ENCODE measurements at places on chromosomes 7 and 10. TPM values are rescaled to one million over a fixed set of nuclear protein-coding genes. Genes with fewer than 3 reads are reported as not detected.

The ITPRID1 gene
- total RNA-seq, result not detected

The OR6V1 gene
- not detected for total RNA-seq

The PPP1R17 gene
- total RNA-seq, result not detected

The HTRA1 gene
- 34.9 TPM for total RNA-seq

The TMEM26 gene
- total RNA-seq, result 0.18 TPM

The IRF5 gene
- 0.36 TPM for total RNA-seq

The TMEM273 gene
- not detected for total RNA-seq

The HOXA2 gene
- total RNA-seq, result not detected

The CALCR gene
- 5.4 TPM for total RNA-seq

The RGS10 gene
- total RNA-seq, result 40.1 TPM

The LMBR1 gene
- 49.2 TPM for total RNA-seq

The C7orf57 gene
- not detected for total RNA-seq

The CABCOCO1 gene
- total RNA-seq, result 0.23 TPM

DNA sequence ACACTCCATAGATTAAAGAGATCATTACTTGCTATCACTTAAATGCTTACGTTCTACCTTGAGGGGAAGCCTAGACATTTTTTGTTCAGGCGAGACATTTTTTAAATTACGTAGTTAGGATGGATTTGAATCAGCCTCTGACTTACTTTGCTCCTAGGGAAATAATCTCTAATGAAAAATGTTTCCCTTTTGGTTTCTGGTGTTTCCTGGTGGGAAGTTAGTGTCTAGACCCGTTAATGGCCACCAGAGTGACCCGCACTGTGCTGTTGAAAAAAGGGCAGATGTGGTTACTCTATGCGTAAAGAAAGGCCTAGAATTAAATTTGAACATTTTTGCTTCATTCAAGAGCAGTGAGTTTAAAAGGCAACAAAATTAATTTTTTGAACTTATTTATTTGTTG, 3.8 kb downstream of the ZNF365 start:
- DNase-seq, result no peak

DNA sequence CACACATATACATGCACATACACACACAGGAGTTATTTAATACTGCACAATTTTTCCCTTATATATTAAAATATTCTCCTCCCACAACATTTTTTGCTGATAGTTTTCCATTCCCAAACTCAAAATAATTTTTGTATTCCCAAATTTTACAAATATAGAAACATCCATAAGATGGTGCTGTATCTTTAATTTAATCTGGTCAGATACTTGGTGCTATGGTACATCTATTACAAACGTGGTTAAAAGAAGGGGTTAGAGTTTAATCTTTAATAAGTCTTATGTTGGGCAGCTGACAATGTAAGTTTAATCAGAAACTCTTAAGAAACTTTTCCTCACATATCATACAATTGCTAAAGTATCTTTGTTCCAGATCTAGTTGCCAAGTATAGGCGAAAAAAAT, 10.2 kb upstream of the CADPS2 start:
- DNase-seq, result no peak

GRCh38 chr10:106978756-106979155, 185.8 kb downstream of the SORCS1 start:
- DNase-seq, result no peak

GRCh38 chr10:88157981-88158465, 294.6 kb downstream of the PTEN start:
- peak; percentile 92 for DNase-seq

DNA sequence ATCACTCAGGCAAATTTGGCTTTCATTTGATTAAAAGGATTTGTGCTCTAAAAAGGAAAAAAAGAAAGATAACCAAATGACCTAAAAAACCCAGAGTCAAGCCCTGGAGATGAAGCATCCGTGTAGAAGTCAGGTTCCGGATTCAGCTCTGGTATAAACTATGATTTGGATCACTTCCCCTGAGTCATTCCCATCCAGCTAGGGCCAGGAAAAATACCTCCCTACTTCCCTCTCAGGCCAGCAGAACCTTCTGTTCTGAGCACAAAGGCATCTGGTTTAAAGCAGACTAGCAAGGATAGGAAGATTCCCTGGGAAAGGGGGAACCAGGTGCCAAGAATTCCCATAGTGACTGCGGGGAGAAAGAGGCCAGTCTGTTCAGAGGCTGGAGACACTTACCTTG, 25.7 kb upstream of the NDST2 start:
- peak; percentile 44 for DNase-seq

DNA sequence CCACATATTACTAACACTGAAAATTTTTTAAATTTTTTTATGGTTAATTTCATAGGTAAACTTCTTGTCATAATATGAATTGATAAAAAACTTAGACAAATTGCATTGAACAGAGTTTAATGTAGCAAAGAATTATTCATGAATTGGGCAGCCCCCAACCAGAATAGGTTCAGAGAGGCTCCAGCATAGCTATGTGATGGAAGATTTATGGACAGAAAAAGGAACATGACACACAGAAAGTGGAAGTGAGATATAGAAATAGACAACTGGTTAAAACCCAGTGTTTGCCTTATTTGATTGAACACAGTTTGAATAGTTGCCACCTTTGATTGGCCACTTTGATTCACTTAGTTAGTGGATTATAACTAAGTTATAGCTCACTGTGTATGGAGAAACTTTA, 87.2 kb downstream of the AHR start:
- DNase-seq, result no peak

DNA sequence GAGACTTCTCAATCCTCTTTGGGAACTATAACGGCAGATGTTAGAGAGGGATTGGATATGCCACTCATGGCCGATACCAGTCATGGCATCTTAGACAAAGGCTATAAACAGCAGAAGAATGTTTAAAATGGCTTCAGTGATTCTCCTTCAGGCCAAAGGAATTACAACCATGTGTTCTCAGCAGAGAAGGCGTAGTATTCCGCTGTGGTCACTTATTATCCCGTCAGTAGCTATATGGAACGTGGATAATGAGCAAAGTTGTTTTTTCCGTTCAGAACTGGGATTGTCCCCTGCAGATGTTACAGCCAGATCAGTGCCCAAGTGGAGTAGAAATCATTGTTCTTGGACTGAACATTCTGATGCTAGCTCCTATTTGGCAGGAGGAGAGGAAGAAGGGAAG, 43.1 kb downstream of the TEX36 start:
- no peak for DNase-seq

GRCh38 chr10:114380060-114380459, 24.2 kb downstream of the AFAP1L2 start:
- DNase-seq, result no peak

- no peak for DNase-seq
These were observed 31.2 kb downstream of the BMPER start for GRCh38 chr7:33936503-33936902.

DNA sequence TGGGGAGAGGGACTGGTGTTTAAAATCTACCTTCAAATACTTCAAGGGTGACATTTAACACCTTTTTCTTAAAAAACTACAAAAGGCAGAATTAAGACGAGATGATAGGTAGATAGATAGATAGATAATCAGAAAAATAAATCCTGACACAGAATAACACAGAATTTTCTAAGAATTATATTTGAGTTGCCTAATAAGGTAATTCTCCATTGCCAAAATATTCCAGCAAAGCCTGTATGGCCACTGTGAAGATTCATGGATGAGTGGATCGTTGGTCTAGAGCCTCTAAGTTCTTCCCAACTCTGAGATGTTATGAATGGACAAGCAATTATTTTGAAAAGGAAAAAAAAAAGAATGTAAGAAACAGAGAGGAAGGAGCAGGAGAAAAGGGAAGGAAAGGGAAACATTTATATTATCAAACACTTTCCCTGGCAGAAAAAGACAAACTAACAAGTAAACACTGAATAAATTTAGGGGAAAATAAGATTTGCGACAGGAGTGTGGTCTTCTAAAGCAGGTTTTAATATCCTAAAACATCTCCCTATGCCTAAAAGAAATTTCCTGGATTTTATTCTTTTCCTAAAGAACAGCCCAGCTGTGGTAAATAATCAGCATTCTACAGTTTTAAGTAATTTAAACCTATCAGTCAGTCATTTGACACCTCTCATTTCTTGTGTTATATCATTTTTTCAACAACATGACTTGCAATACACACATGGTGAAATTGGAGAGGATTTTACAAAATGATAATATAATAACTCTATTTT, 7.5 kb upstream of the CAV2 start:
- no peak for DNase-seq

GRCh38 chr10:15515202-15515601, 144.1 kb upstream of the FAM171A1 start:
- DNase-seq, result no peak

GRCh38 chr7:109641445-109641844, 1071.8 kb downstream of the DNAJB9 start:
- no peak for DNase-seq

DNA sequence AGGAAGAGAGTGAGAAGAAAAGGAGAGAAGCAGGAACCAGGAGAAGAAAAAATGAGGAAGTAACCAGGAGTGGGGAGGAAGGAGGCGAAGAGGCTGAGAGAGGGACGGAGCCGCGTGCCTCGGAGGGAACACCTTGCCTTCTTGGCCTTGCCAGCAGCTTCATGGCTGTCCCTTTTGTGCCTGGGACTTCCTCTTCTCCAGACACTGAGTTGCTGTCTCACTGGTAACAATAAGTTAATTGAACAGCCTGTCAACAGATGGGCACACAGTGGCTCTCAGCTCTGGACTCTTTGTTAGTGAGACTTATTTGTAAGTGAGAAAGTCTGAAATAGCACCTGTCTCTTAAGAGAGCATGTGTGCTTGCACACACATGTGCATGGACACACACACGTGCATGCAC, 83.2 kb downstream of the GATA3 start:
- no peak for DNase-seq

GRCh38 chr7:154583454-154583853, 419.5 kb downstream of the PAXIP1 start:
- no peak for DNase-seq

DNA sequence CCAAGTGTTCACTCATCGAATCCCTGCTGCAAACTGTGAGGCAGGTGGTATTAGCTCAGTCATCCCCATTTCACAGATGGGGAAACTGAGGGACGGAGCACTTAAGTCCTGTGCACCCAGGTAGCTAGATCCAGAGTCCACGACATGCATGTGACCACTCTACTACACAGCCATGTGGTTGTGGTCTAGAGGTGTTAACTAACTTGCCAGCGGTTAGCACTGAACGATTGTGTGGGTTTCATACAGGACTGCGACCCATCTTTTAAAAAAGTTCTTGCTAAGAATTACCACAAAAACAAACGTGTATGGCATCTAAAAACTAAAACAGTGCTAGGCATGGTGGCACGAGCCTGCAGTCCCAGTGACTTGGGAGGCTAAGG, 16.1 kb upstream of the ABCC2 start:
- DNase-seq, result no peak

DNA sequence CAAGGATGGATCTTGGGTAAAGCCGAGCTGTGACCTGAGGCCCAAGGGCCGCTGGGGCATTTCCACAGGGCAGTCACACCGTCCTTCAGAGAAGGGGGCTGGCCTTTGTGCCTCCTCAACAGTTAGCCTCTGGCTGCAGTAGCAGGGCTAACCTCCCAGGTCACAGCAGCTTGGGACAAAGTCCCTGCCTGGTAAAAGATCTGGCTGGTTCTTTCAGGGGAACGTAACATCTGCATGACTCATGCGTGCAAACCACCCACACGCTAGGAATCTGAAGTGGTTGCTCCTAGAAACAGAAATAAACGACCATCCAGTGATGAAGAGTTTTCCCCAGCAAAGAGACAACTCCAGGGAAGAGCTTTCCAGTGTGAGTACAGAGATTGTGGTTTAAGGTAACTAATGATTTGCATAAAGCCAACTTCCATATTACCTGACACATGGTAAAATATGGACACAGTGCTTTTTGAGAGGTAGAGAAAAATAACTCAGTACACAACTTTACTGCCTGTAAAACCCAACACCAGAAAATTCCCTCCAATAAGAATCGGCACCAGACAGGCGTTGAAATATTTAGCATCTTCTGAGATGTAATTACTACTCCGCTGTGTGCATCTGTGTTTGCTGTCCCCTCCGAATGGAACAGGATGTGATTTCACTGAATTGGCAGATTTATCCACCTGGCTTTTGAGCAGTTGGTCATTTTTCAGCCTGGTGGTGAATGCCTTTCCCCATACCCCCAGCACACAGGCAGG, 84.9 kb upstream of the ADRB1 start:
- peak; percentile 93 for DNase-seq

DNA sequence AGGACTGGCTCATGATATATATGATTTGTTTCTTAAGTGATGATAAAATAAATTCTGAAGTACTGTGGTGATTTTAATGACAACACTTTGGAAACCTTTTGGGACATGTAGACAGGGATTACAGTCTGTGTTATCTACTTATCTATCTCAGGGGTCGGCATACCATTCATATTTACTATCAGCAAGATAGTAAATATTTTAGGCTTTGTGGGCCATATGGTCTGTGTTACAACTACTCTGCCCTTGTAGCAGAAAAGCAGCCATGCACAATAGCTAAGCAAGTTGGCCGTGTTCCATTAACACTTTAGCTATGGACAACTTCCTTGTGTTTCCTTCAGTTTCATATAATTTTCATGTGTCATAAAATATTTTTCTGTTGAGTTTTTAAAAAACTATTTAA, 97.8 kb upstream of the PRPS1L1 start:
- peak; percentile 14 for DNase-seq

- DNase-seq, result no peak
These were observed 317.9 kb upstream of the KLF6 start for GRCh38 chr10:4102802-4103344.

GRCh38 chr7:8056439-8056838, 87.8 kb downstream of the GLCCI1 start:
- DNase-seq, result no peak

- DNase-seq, result no peak
These were observed 134.9 kb downstream of the SH3PXD2A start for GRCh38 chr10:103720328-103720963.

DNA sequence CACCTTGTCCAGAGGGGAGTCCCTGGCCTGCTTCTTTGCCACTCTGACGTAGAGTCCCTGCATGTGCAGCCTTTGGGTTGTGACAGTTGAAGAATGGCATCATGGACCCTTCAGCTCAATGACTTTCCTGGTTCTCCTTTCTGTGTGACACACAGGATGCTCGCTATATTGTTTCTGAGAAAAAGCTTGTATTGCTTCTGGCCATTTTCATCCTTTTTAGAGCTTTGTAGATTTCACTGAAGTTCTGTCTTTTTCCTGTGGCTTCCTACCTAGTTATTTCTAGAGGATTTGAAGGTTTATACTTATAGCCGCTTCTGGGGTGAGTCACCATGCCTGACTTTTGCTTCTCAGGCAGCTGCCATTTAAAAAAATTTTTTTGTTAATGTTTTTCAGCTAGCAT, 27.0 kb downstream of the SND1 start:
- peak; percentile 35 for DNase-seq

- no peak for DNase-seq
These were observed 148.1 kb downstream of the FZD1 start for GRCh38 chr7:91412298-91412697.

GRCh38 chr10:26031300-26031699, 97.3 kb downstream of the MYO3A start:
- no peak for DNase-seq

Measured in astrocyte (in vitro differentiated cells and primary cell).